ENCODE measurements at places on chromosomes 12 and 14. TPM values are rescaled to one million over a fixed set of nuclear protein-coding genes. Genes with fewer than 3 reads are reported as not detected.

KCNA1 gene
- total RNA-seq: not detected

VASH1 gene
- 33.3 TPM for total RNA-seq

APOLD1 gene
- total RNA-seq: 16.0 TPM

PIK3C2G gene
- total RNA-seq: not detected

KLRD1 gene
- total RNA-seq: 40.9 TPM

FGD6 gene
- 13.0 TPM for total RNA-seq

PPP1R36 gene
- total RNA-seq: 0.72 TPM

ADAM20 gene
- total RNA-seq: 2.6 TPM

ACRBP gene
- total RNA-seq: 28.6 TPM

YY1 gene
- 57.0 TPM for total RNA-seq

CHGA gene
- total RNA-seq: not detected

CIROP gene
- not detected for total RNA-seq

LRFN5 gene
- 2.9 TPM for total RNA-seq

SDR9C7 gene
- total RNA-seq: not detected

ENDOU gene
- total RNA-seq: not detected

GON7 gene
- 10.9 TPM for total RNA-seq

AMHR2 gene
- 5.1 TPM for total RNA-seq

INHBC gene
- total RNA-seq: 0.19 TPM

FAR2 gene
- total RNA-seq: 30.5 TPM

IL31 gene
- total RNA-seq: not detected

NINJ2 gene
- 10.3 TPM for total RNA-seq

CLEC1B gene
- 4.5 TPM for total RNA-seq

PLEKHH1 gene
- 5.0 TPM for total RNA-seq

CFAP73 gene
- not detected for total RNA-seq

SPIC gene
- total RNA-seq: 135 TPM

ANKS1B gene
- total RNA-seq: 7.0 TPM

RD3L gene
- not detected for total RNA-seq

LPAR5 gene
- 14.4 TPM for total RNA-seq

ACSM4 gene
- total RNA-seq: not detected

FIGNL2 gene
- total RNA-seq: 1.3 TPM

CDKN1B gene
- 75.4 TPM for total RNA-seq

NYNRIN gene
- 12.0 TPM for total RNA-seq

TC2N gene
- total RNA-seq: 34.0 TPM

MARCHF9 gene
- total RNA-seq: 18.1 TPM

ARPC3 gene
- 325 TPM for total RNA-seq

RPL10L gene
- total RNA-seq: not detected

SLC5A8 gene
- total RNA-seq: not detected

TPH2 gene
- total RNA-seq: 7.2 TPM

NTF3 gene
- total RNA-seq: 3.6 TPM

ZC2HC1C gene
- total RNA-seq: 1.7 TPM

RAN gene
- 423 TPM for total RNA-seq

B4GALNT1 gene
- total RNA-seq: 2.2 TPM

GPR162 gene
- total RNA-seq: 3.3 TPM

ACOT2 gene
- 7.3 TPM for total RNA-seq

ATP5MC2 gene
- total RNA-seq: 279 TPM

FLVCR2 gene
- 20.5 TPM for total RNA-seq
